ENCODE measurements at places on chromosomes 4 and X. TPM values are rescaled to one million over a fixed set of nuclear protein-coding genes. Genes with fewer than 3 reads are reported as not detected.

ANOS1 gene
- total RNA-seq: 1.3 TPM

GRIA3 gene
- 0.44 TPM for total RNA-seq

EXOC1L gene
- not detected for total RNA-seq

ARL9 gene
- 0.38 TPM for total RNA-seq

GUCY1A1 gene
- total RNA-seq: 8.6 TPM

DNA sequence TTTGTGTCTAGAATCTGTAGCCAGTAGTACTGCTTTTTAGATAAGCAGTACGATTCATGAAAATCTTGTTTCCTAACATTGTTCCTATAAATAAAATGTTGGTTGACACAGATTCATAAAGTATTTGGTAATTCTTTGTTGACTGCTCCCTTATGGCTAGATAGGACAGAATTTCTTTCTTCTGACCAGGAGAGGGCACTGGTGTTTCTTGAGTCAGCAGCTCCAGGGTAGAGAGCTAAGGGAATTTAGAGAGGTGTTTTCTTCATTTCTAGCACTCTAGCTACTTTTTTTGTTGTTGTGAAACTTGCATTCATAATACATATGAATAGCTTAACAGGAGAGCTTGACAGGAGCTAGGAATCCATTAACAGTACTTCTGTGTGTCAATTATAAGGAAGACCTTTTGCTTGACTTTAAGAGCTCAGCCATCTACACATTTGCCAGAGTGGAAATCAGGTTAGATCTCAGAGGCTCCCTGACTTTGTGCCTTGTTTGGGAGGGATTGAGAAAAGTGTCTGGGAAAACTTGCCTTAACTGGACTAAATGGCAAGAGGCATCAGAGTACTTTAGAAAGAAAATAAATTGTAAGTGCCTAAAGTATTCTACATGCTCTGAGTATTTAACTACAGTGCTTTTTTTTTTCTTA is 756.1 kb downstream of the SH3BGRL start:
- no peak for DNase-seq

DNA sequence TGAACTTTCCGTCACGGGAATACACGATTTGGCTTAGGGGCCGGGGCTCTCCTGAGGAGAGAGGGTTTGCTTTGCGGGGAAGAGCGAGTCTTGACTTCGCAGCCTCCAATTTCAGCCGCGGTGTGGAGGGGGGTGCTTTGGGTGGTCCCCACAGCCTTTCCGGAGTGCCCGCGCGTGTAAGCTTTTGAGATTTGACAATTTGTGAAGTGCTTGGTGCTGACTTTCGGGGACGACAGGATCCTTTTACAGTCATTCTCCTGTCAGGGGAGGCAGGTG is 355 bp downstream of the SCML1 start:
- DNase-seq: no peak

GRCh38 chrX:9503261-9503660 is 38.4 kb downstream of the TBL1X start:
- DNase-seq: no peak

- DNase-seq: no peak
These were observed 11.2 kb downstream of the SLC25A6 start for GRCh38 chrX:1380672-1381233.

DNA sequence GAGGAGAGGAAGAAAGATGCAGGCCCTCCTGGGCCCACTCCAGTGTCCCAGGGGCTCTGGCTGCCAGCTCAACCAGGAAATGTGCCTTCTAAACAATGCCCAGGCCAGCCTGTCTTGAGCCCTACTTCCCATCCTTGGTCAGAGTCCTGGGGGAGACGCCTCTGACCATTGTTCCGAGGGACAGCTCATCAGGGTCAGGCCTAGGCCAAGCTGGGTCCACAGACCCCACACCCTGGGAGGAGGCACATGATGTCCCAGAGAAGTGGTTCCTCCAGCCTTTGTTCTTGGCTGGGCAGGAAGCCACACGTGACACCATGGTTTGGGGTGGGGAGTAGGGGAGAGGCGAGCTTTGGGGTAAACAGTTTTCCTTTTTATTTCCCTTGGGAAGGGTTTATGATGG is 102.5 kb downstream of the EFNB1 start:
- no peak for DNase-seq

GRCh38 chr4:179307297-179308136 is 1865.3 kb upstream of the AGA start:
- DNase-seq: no peak

- no peak for DNase-seq
These were observed 119.2 kb downstream of the SCLT1 start for GRCh38 chr4:128974136-128974581.

Data from esophagus squamous epithelium (tissue), 5 donors.